Right lung (tissue), 10 donors: ENCODE measurements at places on chromosomes 3 and 15. TPM values are rescaled to one million over a fixed set of nuclear protein-coding genes. Genes with fewer than 3 reads are reported as not detected.

SMAD6 gene
- polyA plus RNA-seq, result 37.5 TPM

- DNase-seq, result no peak
Observed at GRCh38 chr15:73832657-73833056, 40.7 kb upstream of the TBC1D21 start.

GRCh38 chr15:66859688-66860253, 157.7 kb downstream of the SMAD6 start:
- no peak for DNase-seq

- DNase-seq, result no peak
Observed at GRCh38 chr15:29442532-29442931, 172.9 kb upstream of the NSMCE3 start.

GRCh38 chr3:45689787-45690145, 570 bp downstream of the SACM1L start:
- DNase-seq, result no peak

C3orf49 gene
- 0.36 TPM for polyA plus RNA-seq

DNA sequence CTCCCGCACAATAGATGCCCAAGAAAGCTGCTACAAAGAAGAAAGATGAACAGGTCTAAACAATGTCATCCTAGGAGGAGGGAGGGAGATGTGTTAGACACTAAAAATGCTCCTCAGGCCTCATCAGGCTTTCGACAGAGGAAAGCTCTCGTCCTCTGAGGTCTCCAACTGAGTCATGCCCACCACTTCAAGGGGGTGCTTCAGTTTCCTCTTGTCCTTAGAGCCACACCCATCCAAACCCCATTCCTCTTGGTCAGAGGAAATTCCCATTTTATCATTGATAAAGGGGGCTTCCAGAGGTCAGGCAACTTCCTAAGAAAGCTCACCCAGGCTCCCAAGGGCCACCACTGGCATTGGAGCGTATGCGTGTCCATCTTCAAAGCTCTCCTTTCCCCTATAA, 50.1 kb downstream of the HEG1 start:
- DNase-seq, result no peak

ERICH6 gene
- 0.28 TPM for polyA plus RNA-seq

CRYGS gene
- polyA plus RNA-seq, result 8.6 TPM

GRCh38 chr3:111801693-111802092, 57.4 kb upstream of the PHLDB2 start:
- peak; percentile 68 for DNase-seq

ACVR2B gene
- polyA plus RNA-seq, result 9.3 TPM

GRCh38 chr3:62818347-62818746, 56.9 kb downstream of the CADPS start:
- no peak for DNase-seq

DNA sequence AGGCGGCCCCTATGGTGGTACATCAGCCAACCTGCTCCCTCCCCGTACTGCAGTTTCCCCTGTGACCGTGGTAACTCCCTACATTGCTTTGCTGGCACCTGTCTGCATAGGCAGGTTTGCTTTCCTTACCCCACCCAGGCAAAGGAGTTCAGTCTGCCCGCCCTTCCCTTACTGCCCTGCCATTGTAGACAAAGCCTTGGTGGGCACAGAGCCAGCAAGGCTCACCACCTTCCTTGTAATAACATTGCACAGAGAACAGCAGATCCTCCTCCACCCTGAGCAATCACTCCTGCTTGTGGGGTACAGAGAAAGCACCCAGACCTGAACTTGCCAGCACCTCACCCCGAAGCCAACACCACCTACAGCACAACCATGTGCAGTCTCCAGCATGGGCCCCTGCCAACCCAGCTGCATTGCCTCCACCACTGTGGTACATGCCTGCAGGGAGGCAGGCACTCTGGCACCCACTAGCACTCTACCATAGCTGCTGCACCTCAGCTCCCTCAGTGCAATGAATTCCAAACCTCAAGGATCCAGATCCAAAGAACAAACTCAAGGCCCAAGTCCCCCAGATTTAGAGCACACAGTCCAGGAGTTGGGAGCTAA, 192.7 kb upstream of the KCNMB2 start:
- DNase-seq, result no peak

DNA sequence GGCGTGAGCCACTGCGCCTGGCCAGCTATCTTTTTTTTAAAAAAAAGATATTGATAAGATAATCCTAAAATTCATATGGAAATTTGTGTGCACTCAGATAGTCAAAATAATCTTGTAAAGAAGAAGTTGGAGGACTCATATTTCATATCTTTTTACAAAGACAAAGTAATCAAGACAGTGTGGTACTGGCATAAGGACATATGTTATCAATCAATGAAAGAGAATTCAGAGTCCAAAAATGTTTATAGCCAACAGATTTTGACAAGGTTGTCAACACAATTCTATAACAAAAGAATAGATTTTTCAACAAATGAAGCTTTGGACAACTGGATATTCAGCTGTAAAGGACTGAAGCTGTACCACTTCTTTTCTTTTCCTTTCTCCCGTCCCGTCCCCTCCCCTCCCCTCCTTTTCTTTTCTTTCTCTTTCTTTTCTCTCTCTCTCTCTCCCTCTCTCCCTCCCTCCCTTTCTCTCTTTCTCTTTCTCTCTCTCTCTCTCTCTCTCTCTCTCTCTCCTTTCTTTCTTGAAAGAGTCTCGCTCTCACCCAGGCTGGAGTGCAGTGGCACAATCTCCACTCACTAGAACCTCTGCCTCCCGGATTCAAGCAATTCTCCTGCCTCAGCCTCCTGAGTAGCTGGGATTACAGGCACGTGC, 126.8 kb downstream of the GSK3B start:
- no peak for DNase-seq

MST1R gene
- 4.0 TPM for polyA plus RNA-seq

WNT5A gene
- polyA plus RNA-seq, result 32.6 TPM
